ENCODE measurements at places on chromosomes 2 and 18. TPM values are rescaled to one million over a fixed set of nuclear protein-coding genes. Genes with fewer than 3 reads are reported as not detected.

SNTG2 gene
- total RNA-seq: 2.0 TPM

PARD6G gene
- total RNA-seq: 37.8 TPM

CDCA7 gene
- total RNA-seq: 11.4 TPM

GPATCH11 gene
- 2.7 TPM for total RNA-seq

DNA sequence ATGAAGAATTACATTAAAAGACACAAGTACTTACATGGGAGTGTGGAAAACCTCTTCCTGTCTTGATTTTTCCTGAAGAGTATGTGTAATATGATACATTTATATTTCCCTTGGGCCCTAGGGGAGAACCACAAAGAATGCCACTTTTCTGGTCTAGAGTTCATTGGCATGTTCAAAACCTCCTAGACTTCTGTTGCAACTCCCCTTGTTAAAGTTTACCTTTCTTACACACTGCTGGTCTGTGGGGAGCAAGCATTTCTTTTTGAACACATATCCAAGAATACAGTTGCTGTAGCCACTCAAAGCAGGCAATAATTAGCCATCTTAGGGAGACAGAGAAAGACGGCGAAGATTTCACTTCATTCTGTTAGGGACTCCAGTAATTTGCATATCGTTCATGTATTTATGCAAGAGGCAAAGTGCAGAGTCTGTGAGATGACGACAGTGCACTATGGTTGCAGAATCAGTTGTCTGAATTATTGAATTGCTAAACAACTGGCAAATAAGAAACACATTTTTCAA is 103.5 kb downstream of the NOL4 start:
- no peak for DNase-seq

GRCh38 chr2:80303909-80304837 is at the start of gene LRRTM1:
TSS of gene LRRTM1 (minus strand) at chr2:80304752. CDS start at chr2:80303819, 933 bp downstream.
- no peak for DNase-seq

- no peak for DNase-seq
These were observed 459.4 kb downstream of the EPHA4 start for GRCh38 chr2:221112744-221113143.

- no peak for DNase-seq
These were observed 425.3 kb downstream of the MBD2 start for GRCh38 chr18:53799134-53799533.

DNA sequence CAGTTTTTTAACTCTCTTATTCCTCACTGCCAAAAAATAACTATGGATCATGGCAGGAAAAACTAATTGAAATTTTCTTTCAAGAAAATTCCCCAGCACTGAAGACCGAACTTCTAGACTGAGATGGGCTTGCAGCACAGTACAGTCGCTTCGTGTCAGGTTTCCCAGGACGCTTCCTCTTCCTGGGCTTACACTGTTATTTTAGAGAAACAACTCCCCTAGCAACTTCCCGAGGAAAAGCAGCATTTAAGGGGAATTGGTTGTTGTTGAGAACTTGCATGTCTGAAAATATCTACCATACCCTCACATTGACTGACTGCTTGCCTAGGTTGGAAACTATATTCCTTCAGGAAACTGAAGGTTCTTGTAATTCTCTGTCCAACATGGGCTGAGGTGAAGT is 95.8 kb downstream of the NOL10 start:
- no peak for DNase-seq

GRCh38 chr2:85394261-85394681 is 15.9 kb downstream of the CAPG start:
- DNase-seq: no peak

DNA sequence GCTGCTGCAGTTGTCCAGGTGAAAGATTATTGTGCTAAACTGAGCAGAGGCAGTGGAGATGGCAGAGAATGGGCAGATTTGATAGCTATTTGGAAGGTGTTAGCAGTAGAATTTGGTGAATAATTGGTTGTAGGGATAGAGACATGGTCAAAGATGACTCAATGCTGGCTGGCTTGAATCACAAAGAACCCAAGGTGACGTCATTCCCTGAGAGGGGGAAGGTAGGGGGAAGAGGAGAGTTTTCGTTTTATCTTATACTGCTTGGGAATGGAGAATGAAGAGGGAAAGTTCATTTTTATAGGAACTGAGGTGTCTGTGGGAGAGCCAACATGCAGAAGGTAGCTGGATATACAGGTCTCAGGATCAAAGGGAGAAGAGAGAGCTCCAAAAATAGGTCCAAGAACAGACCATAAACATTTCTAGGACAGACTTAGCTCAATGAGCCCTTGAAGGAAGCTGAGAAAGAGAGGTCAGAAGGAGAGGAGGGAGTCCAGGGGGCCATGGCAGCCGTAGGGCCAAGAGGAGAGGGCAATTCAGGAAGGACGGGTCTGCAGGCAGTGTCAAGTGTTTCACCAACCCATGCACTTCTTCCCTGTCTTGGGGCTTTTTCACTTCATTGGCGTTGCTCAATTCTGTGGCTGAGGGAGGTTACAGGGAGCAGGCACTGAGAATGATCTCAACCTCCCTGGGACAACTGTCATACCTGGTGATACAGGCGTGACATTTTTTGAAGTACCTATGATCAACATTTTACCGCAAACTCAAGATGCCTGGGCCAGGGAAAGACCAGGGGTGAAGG is 281.3 kb downstream of the TDRD15 start:
- DNase-seq: no peak
